ENCODE measurements at places on chromosomes 11 and 22. TPM values are rescaled to one million over a fixed set of nuclear protein-coding genes. Genes with fewer than 3 reads are reported as not detected.

PIWIL4 gene
- polyA plus RNA-seq: 4.7 TPM

SPCS2 gene
- polyA plus RNA-seq: 192 TPM

PTPRCAP gene
- polyA plus RNA-seq: 2.6 TPM

LRRC51 gene
- 33.1 TPM for polyA plus RNA-seq

MS4A18 gene
- polyA plus RNA-seq: not detected

MYRF gene
- 23.1 TPM for polyA plus RNA-seq

FLRT1 gene
- polyA plus RNA-seq: 3.3 TPM

TRIM68 gene
- 25.4 TPM for polyA plus RNA-seq

CCDC179 gene
- not detected for polyA plus RNA-seq

TSKU gene
- polyA plus RNA-seq: 21.2 TPM

C11orf21 gene
- 0.43 TPM for polyA plus RNA-seq

PKNOX2 gene
- 13.9 TPM for polyA plus RNA-seq

PAMR1 gene
- polyA plus RNA-seq: 4.3 TPM

LDHAL6A gene
- 1.5 TPM for polyA plus RNA-seq

GSTT2B gene
- 6.9 TPM for polyA plus RNA-seq

EHF gene
- 24.6 TPM for polyA plus RNA-seq

DNA sequence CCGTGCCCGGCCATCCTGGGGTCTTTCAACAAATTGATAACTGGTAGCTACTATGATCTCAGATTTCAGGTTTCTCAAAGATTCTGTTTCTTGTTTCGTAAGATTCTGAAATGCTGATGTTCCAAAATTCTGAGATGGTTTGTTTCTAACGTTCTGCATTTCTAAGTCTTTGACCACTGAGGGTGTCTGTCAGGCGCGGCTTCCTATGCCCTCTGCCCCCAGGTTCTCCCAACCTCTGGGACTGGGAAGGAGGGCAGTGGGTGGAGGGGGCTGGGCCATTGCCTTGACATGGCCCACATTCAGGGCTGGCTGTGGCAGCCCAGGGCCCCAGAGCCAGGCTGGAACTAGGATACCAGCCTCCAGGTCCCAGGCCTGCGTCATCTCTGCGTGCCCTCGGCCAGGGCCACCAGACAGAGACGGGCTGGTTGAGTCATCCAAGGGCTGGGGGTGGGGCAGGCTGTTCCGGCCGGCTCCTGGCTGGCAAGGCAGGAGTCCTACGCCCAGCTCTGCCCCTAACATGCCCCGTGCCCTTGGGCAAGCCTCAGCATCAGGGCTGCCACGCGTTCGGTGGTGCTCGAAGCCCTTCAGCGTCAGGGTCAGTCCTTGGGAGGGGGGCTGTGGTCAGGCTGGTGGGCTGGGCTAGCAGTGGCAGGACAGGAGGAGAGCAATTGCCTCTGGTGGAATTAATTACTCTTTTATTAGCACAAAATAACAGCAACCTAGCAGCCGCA, 5.2 kb downstream of the TMEM134 start:
- DNase-seq: no peak

DNA sequence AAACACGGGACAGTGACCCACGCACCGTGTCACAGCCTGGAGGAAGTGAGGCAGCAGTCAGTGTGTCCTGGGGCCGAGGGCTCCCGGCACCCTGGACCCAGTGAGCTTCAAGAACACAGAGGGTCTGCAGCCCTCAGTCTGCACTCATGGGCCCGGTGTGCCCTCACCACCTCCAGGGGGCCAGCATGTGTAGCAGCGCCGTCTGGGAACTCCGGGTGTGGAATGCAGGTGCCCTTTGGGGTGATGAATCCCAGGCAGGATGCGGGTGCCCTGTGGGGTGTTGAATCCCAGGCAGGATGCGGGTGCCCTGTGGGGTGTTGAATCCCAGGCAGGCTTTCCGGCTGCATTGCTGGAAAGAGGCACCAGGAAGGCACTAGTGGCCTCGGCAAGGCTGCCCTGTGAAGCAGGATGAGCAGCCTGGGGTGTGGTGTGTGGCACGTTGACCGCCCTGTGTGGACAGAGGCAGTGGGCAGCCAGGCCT, 1399.9 kb downstream of the BRD1 start:
- DNase-seq: no peak

DNA sequence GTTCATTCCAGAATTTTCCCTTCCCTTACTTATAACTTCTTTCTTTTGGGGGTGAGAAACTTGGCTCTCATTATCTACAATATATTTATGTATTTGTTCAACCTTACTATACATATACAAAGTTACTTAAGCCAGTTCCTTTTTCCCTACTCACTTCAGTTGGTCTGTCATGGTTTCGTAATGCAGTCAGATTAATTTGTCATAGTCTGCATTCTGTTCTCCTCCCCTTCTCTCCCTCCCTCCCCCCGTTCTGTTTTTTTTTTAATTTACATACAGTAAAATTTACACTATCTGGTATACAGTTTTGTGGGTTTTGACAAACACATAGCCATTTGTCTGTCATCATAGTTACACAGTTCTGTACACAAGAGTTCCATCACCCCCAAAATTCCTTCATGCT, 71.8 kb upstream of the ADORA2A start:
- no peak for DNase-seq

GRCh38 chr22:43182726-43183125, 4.2 kb downstream of the TTLL12 start:
- no peak for DNase-seq

DNA sequence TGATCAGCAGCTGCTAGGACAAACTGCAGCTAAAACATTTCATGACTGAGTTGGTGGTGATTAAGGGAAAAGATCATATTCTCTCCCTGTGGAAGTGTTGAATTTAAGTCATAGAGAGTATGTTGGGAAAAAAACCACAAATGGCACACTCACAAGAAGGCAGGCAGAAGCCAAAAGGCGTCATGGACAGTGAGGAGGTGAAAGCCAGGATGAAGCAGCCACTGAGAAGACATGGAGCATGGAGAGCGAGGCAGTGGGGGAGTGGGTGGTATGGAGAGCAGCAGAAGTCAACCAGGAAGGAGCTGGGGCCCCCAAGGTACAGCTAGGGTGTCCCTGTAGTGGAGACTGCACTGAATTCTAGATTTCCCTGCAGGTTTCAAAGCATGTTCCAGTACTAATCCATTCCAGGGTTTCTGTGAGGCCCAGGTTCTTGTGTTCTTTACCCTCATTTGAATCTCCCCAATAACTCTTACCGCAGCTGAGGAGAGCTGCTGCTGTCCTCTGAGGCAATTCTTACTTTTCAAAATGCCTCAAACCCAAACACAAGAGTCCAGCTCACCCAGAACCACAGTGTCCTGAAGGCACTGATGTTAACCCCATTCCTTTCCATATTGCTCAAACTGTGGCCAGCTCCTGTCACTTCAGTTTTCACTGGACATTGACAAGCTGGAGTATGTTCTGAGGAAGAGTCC, 191.8 kb upstream of the E2F8 start:
- DNase-seq: no peak

DNA sequence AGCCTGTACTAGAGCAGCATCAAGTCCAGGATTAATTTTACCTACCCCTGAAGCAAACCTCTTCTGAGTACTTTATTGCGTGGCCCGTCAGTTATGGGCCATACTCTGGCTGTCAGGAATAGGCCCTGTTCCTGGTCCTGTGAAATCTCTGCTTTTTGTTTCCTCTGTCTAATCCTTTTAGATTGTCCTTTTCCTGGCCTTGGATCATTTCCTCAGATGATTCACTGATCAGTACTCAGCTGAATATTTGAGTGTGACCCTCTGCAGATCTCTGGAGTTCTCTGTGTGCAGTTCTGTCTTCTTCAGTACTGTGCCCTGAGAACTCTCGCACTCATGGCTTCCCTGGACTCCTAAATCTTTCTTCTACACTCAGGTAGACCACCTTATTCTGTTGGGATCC, 123.5 kb downstream of the UVRAG start:
- DNase-seq: no peak

DNA sequence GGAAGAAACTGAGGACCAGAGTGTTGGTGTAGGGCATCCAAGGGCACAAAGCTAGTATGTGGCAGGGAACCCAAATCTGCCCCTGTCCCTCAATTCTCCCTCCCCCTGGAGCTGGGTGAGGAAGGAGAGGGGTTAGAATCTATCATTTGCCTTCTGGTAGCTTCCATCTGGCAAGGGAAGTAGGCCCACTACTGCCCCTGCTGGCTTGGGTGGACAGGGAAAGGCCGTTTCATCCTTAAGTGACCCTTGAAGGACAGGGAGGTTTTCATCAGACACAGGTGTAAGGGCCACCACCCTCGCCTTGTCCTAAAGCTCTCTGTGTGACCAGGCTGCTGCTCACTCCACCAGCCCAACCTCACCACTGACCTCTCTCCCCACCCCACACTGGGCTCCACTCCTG, 22.1 kb downstream of the NECTIN1 start:
- DNase-seq: no peak

DNA sequence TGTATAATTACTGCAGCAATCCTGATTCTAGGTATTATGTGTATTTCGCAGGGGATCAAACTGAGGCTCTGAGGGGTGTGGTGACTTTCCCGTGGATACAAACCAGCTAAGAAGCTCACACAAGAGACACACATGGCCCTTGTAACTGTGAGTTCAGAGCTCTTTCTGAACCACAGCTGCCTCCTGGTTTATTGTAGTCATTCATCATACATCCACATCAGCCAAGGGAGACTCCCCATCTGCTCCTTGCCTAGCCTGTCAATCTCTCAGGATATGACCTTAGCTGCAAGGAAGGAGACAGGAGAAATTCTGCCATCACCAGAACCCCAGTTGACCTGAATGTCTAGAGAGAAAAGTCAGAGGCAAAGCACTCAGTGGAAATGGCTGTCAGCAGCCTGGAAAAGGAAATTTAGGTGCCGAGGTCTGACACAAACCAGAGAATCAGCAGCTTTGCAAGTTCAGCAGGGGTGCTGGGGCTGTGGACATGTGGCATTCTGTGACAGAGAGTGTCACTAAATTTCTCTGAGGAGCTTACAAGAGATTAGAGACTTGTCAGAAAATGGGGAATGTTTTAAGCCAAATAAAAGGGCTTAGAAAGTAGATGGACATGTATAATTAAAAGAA, 209.5 kb downstream of the AASDHPPT start:
- no peak for DNase-seq

GRCh38 chr22:17797721-17798559, 23.7 kb upstream of the BID start:
- DNase-seq: no peak

- DNase-seq: no peak
These were observed 1179.0 kb downstream of the LRRC4C start for GRCh38 chr11:40280159-40281051.

GRCh38 chr22:49302530-49302929, 525.1 kb downstream of the BRD1 start:
- no peak for DNase-seq

DNA sequence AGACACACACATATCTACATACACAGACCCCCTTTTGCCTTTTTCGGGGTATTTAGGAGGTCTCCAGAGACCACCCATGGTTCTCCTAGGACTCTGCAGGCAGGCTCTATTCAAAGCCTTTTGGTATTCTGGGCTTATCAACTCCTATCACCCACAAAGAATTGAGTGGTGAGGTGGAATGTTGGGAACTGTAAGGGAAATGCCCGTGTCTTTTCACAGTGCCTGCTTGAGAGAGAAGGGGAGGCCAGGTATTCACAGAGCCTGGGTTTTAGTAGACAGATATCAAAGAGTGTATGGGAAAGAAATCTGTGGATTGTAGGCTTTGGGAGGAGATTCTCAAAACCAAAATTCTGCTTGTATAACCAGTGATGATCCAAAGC, 44.0 kb upstream of the CSNK2A3 start:
- no peak for DNase-seq

- DNase-seq: no peak
These were observed 22.1 kb downstream of the GNB1L start for GRCh38 chr22:19832476-19833108.

- DNase-seq: no peak
These were observed 1.6 kb downstream of the NFAM1 start for GRCh38 chr22:42430528-42431125.

GRCh38 chr11:77619576-77620198, 17.9 kb downstream of the CLNS1A start:
- DNase-seq: peak; percentile 51

DNA sequence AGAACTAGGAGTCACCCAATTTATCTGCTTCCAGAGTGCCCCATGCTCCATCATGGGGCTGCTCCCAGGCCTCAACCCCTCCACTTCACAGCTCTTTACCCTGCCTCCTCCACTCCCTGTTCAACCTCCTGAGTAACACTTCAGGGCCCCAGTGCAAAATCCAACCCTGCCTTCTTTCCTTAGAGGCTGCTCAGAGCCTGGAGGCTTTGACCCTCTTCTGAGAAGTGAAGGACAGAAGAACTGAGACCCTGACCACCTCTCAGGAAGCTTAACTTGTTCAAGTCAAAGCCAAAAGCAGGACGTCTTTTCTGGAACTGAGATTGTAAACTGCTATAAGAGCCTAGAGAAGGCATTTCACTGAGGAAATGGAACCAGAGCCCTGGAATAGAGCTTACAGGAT, 15.5 kb downstream of the EIF3F start:
- DNase-seq: no peak

GRCh38 chr22:29146091-29146560, 59.6 kb upstream of the EMID1 start:
- DNase-seq: no peak

GRCh38 chr11:1820463-1821325, 14.1 kb upstream of the SYT8 start:
- no peak for DNase-seq

- DNase-seq: no peak
These were observed 92.2 kb downstream of the C11orf91 start for GRCh38 chr11:33608386-33608785.

DNA sequence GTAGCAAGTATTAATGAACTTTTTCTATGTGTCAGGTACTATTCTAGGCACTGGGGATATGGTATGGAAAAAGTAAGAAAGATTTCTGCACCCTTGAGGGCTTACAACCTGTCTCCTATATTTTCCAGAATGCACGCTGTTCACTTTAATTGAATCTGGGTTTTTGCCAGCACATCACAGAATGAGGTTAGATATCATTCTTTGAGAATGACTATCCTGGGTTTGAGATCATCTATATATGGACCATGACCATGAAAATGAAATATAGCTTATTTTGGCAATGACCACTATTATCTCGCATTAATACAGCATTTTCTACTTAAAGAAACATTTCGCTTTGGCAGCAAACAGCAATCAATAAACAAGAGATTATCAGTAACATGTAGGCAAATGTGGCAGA, 46.9 kb downstream of the C11orf71 start:
- DNase-seq: no peak

- no peak for DNase-seq
These were observed 80.0 kb downstream of the MED15 start for GRCh38 chr22:20587206-20587958.

GRCh38 chr11:92316106-92316809, 91.6 kb downstream of the FAT3 start:
- DNase-seq: no peak

DNA sequence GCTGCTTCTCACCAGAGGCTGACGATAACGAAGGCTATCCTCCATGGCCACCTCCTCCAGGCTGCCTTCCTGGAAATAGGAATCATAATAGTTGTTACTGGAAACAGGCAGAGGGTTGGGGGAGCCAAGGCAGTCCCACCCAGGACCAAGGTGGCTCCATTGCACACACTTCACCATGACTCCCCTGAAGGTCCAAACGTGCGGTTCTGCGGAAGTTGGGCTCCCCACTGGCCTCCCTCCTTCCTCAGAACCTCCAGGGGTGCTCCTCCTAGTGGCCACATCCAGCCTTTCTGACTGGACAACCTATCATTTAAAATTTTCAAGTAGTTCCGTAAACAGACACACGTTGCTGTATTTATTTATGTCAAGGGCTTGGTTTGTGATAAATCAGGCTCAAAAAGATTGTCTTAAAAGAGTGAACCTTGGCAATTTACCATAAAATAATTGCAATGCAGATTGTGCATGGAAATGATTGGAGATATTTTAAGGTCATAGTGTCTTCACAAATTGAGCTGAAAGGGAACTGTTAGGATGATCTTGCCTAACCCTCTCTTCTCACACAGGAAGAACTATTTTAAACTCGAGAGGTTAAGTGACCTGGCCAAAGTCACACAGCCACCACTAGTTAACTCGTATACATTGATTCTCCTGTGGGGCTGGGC, 1.4 kb upstream of the TCN2 start:
- DNase-seq: no peak
